Fibroblast of gingiva (primary cell): ENCODE measurements at places on chromosomes 12 and 14.

DNA sequence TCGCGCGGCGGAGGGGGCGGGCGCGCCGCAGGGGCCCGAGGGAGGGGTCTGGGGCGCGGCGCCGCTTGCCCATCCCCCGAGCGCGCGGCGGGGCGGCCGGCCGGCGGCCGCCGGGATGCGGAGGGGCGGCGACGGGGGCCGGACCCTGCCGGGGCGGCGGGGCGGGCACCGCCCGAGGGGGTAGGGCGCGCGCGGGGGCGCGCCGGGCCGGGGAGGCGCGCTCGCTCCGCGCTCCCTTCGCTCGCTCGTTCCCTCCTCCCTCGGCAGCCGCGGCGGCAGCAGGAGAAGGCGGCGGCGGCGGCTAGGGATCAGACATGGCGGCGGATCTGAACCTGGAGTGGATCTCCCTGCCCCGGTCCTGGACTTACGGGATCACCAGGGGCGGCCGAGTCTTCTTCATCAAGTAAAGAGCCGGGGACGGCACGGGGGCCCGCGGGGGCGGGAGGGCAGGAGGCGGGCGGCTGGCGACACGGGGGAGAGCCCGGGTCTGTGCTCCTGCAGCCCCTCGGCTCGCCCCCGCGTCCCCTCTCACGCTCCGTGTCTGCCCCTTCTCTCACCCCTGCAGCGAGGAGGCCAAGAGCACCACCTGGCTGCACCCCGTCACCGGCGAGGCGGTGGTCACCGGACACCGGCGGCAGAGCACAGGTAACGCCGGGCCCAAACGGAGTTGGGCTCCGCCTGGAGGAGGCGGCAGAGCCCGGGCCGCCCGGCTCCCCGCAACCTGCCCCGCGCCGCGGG is at the start of gene PLEKHA5:
Gene PLEKHA5, plus strand, starts transcription at position 248 of the 738 bp plus-strand sequence. Its CDS starts 67 bp downstream, at position 315.
- DNase-seq: peak; percentile 77

DNA sequence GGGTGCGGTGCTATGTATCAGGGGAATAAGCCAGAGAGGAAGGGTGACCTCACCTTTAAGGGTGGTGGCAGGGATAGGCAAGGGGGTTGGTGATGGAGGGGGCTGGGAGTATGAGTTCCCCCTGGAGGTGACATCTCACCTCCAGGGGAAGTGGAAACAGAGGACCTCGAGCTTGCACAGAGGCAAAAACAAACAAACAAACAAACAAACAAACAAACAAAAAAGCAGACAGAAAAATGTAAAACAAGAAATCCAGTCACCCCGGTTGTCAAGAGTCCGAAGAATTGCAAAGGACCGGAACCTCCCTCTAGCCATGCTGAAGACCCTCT is 112.2 kb upstream of the MYL2 start:
- DNase-seq: no peak

GRCh38 chr12:52195065-52195730 is 3.4 kb upstream of the KRT80 start:
- DNase-seq: no peak

GRCh38 chr14:77003960-77004710 is 24.4 kb downstream of the IRF2BPL start:
- DNase-seq: no peak

- no peak for DNase-seq
Observed at GRCh38 chr12:123840765-123841425, 78.8 kb downstream of the DNAH10 start.

GRCh38 chr12:11085419-11085818 is 6.7 kb downstream of the TAS2R43 start:
- DNase-seq: no peak

DNA sequence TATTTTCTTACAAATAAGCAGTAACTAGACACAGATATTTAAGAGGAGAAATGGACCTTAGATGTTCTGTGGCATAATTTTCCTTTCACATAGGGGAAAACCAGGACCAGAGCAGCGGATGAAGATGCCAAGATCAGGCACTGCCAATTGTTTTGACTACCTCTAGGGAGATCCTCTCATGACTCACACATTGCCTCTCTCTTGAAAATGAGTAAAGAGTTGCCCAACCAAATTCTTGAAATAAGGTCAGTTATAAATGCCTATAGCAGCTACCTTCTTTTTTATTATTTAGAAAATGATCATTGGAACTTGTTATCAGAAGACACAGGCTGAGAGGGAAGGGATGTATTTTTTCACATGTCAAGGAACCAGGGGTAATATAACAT is 263.4 kb upstream of the PLEKHG7 start:
- DNase-seq: peak; percentile 96

DNA sequence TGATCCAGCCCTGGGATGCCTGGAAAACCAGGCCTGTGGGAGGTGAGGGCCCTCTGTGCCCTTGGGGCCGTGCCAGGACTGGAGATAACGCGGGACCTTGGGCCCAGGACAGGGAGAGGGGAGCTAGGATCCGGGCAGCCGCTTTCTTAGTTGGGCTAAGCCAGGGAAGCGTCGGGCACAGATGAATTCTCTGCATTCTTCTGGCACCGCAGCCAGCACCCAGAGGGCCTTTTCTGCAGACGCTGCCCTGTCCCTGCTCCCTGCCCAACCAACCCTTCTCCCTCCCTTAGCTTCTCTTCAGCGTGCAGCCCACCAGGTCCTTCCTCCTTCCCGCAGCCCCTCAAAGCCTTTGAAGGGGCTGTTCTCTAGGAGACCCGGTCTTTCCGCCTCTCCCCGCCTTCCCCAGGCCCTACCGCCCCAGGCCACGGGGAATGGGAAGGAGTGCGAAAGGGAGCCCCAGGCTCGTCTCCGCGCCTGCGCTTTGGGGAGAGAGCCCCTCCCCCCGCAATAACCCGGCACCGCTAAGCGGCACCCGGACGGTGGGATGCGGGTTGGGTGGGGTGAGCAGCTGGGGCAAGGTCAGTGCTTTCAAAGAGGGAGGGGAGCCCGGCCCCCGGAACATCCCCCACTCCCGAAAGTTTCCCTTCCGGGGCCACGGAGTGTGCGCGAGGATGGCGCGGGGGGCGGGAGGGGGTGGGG is 663 bp downstream of the NCKAP5L start:
- peak; percentile 69 for DNase-seq

DNA sequence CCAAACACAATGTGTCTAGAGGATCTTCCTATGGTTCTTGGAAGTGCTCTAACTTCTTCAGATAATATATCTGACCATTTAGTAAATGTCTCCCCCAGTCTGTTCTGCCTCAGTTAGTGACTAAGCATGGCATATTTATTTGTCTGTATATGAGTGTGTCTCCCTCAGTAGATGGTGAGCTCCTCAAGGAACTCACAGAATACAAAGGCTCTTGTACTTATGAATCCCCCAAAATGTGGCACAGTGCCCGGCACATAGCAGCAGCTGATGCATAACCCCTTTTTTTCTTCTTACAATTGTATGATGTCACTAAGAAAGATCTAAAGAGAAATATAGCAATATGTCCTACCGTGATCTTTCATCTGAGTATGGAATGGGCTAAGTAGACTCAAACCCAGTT is 264.7 kb upstream of the PRICKLE1 start:
- no peak for DNase-seq

- no peak for DNase-seq
Observed at GRCh38 chr12:72197790-72198189, 74.4 kb upstream of the TRHDE start.

DNA sequence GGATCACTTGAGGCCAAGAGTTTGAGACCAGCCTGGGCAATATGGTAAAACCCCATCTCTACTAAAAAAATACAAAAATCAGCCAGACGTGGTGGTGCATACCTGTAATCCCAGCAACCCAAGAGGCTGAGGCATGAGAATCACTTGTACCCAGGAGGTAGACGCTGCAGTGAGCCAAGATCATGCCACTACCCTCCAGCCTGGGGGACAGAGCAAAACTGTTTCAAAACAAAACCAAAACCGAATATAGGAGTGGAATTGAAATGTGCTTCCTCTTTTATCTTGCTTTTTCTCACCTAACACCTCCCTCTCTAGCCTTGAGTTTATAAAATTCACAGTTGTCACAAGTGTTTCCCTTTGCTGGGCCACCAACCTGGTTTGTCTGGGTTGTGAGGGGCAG is 181.9 kb downstream of the PAH start:
- no peak for DNase-seq

DNA sequence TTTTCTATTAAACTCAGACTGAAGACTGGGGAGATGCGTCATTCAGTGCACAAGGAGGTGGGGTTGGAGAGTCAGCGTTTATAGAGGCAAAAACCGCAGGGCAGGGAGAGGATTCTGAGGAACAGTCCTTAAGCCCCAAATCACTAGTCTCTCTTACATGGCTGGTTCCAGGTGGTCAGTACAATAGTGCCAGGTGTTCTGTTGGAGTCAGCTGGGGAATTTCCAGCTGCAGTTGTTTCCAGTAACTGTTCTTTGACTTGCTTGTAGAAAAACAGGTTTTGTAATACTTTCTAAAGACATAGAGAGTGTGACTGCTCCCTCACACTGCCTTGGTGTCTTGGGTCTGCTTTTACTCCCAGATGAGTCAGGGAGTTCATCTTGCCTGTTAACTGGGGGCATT is 192.2 kb downstream of the TMTC3 start:
- peak; percentile 66 for DNase-seq
